ENCODE measurements at places on chromosomes 4 and X.
A peak's percentile ranks its signal among the peaks of the same experiment; 100 is the strongest.

GRCh38 chr4:100016191-100016590, 66.1 kb upstream of the H2AZ1 start:
- no peak for DNase-seq

GRCh38 chr4:15653864-15654592, 1.1 kb downstream of the FBXL5 start:
- peak; percentile 12 for DNase-seq

DNA sequence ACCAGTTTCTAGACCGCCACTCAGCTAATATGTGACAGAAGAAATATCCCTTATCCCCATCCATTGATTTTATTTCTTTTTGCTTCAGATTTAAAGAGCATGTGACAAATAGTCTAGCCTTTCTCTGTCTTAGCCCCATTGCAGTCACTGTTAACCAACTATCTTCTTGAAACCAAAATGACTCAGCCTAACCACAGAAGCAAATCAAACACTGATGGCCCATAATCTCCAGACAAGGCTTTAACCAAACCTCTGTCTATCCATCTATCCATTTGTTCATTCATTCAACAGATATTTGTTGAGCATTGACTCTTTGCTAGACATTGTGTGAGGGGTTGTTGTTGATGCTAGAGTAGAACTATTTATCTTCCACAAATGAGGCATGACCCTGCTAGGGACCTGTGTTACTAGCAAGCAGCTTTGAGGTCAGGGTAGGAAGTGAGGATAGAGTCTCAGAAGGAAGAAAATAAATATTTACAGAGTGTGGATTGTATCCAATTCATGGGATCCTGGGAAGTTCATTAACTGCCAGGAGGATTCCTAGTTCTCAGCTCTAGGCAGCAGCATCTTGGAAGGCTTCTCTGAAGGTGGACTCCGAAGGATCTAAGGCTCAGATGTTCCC, 22.5 kb downstream of the HNRNPH2 start:
- no peak for DNase-seq

GRCh38 chrX:129768586-129769466, 10.9 kb upstream of the SASH3 start:
- DNase-seq = peak; percentile 5

- DNase-seq = no peak
Observed at GRCh38 chr4:11261066-11261850, 167.4 kb downstream of the HS3ST1 start.

DNA sequence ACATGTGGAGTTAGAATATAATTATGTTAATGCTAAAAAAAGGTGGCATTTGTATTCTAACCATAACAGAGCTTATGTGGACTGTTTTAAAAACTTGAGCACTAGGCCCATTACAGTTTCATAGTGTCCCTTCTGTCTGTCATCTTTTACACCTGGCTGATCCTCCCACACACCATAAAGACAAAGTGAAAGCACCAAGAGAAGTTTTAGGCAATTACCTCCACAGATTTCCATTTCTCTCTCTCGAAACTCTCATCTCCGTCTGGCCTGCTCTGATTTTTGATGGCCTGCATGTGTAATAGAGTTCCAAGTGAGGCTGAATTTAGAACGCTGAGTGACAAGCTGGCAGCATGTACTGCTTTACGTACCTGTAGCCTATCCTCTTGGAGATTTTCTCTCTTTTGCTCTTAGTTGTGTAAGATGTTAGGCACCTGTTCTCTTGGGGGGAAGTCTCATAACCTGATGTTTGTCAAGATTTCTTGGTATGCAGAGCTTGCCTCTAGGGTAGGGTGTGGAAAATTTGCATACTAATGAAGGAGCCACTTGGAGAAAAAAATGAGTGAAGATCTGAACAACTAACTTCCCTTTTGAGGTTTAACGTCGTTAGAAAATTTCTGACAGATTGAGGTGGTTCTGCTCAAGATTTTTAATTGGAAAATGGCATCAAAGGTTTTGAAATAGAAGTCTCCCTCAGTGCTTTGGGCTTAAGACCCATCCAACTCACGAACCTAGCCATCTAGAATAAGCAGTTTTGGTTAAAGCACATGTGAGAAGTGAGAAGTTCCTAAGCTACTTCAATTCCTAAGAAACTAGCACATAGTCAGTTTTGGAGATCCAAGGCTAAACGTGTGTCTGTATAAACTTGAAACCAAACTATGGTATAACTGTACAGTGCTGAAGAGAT, 57.6 kb upstream of the RAP1GDS1 start:
- peak; percentile 75 for DNase-seq

DNA sequence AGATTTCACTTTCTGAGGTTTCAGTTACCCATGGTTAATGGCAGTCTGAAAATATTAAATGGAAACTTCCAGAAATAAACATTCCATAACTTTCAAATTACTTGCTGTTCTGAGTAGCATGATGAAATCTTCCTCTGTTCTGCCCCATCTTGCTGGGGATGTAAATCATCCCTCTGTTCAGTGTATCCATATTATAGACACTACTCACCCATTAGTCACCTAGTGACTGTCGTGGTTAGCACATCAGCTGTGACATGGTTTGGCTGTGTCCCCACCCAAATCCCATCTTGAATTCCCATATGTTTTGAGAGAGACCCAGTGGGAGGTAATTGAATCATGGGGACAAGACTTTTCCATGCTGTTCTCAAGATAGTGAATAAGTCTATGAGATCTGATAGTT, 125.5 kb upstream of the GIMD1 start:
- DNase-seq = no peak

Measured in B cell (primary cell).